ENCODE measurements at places on chromosomes 7 and 10.
A peak's percentile ranks its signal among the peaks of the same experiment; 100 is the strongest.

DNA sequence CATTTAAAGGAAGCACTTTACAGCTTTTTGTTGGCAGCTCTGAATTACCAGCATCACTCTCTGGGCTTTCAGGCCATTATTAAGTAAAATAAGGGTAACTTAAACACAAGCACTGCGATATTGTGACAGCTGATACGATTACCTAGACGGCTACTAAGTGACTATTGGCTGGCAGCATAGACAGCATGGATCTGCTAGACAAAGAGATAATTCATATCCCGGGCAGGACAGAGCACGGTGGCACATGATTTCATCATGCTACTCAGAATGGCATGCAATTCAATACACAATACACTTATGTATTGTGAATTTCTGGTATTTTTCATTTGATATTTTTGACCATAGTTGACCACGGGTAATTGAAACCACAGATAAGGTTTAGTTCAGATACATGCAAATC, 522.0 kb upstream of the LRRN3 start:
- DNase-seq, result no peak

GRCh38 chr10:132457328-132458070, 60.5 kb downstream of the PWWP2B start:
- DNase-seq, result peak; percentile 47

DNA sequence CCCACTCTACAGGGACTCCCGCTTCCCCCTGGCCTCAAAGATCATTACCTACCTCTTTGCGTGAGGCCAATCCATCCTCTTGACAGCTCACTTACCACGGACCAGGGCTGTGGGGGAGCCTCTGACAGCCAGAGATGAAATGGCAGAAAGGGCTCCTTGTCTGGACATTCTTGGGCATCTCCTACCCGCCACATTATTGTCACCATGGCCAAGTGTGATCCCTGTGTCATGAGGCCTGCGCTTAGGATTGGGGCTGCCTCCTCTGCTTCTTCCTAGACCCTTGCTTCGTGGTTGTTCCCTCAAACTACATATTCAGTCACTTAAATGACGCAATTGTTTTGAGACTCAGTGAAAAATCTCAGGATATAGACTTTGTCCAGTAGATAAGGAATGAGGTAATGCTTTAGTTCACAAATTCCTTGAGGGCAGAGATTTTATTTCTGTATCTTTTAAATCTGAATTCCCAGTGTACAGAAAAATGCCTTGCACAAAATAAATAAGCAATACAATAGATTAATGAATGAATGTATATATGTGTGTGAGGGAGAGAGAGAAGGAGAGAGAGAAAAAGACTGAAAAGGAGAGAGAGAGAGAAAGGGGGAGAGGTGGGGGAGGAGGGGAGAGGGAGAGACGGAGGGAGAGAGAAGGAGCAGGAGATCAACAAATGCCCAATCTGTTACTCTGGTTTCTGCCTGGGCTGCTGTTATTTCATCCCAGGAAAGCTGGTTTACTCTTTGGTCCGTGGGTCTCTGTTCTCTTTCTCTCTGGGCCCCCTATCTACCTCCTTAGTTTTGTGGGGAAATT, 159.0 kb downstream of the PLXNA4 start:
- DNase-seq, result no peak

DNA sequence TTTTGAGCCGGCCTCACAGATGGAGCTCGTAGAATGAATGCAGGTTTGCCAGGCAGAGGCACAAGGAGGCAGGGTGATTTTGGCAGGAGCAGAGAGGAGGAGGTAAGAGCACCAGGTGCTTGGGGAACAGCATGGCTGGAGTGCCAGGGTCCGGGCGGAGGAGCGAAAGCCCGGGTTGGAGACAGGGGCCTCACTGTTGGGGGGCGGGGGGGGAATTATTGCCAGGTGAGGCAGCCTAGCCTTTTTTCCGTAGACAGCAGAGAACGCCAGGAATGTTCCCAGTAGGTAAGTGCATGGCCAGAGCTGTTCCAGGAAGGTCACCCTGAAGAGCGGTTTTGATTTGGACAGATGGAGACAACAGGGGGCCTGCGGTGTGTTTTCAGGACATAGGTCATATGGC, 9.5 kb downstream of the SRRM3 start:
- no peak for DNase-seq

GRCh38 chr10:81498011-81498551, 376.9 kb upstream of the NRG3 start:
- DNase-seq, result no peak

Data from left hindlimb (tissue), 1 donor.